ENCODE measurements at places on chromosomes 3 and 15. TPM values are rescaled to one million over a fixed set of nuclear protein-coding genes. Genes with fewer than 3 reads are reported as not detected.

Gene PLIN1
- 0.08 TPM for total RNA-seq

Gene SAMD7
- total RNA-seq, result not detected

Gene SLC28A1
- not detected for total RNA-seq

Gene PRR23B
- not detected for total RNA-seq

Gene CPNE4
- total RNA-seq, result not detected

Gene TP63
- total RNA-seq, result 1.7 TPM

DNA sequence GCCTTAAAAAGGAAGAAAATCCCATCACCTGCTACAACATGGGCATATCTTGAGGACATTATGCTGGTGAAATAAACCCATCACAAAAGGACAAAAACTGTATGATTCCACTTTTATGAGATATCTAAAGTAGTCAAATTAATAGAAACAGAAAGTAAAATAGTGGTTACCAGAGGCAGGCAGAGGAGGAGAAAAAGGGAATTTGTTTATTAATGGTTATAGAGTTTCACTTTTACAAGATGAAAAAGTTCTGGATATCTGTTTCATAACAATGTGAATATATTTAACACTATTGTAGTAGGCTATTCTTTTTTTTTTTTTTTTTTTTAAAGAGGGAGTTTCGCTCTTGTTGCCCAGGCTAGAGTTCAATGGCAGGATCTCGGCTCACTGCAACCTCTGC lies 40.4 kb downstream of the DPH3 start:
- DNase-seq, result no peak
- no peak overlapping the region for H3K27ac ChIP-seq
- peaks cover 2% of the 10 kb centered on the region for H3K27me3 ChIP-seq
- no peaks in the 10 kb centered on the region for H3K36me3 ChIP-seq

DNA sequence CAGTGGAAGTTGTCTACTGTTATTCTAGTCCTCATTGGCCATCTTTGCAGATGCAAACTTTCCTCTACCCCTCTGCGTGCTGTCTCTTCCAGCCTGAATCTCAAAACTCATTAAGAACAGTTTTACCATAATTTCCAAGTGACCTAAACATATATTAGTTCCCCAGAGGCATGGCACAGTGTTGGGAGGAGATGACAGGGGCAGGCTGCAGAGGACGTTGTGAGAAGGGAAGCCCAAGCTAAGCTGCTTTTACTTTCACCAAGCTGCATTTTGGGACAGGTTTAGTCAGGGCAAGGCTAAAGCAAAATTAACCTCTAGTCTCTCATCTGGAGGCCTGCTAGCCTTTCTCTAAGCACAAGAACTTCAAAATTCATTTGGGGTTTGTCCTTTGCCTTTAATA lies 318.6 kb upstream of the SATB1 start:
- H3K27me3 ChIP-seq, result no peaks in the 10 kb centered on the region
- peak; percentile 32 for DNase-seq
- peaks cover 72% of the 10 kb centered on the region for H3K4me1 ChIP-seq
- H3K36me3 ChIP-seq, result peaks cover 14% of the 10 kb centered on the region
- H3K27ac ChIP-seq, result peak overlapping the region; percentile 85
- H3K4me3 ChIP-seq, result peak overlapping the region; percentile 43

- H3K4me1 ChIP-seq, result no peaks in the 10 kb centered on the region
- no peak overlapping the region for H3K27ac ChIP-seq
- DNase-seq, result no peak
- peaks cover 5% of the 10 kb centered on the region for H3K27me3 ChIP-seq
- no peaks in the 10 kb centered on the region for H3K36me3 ChIP-seq
- no peak overlapping the region for H3K4me3 ChIP-seq
Measured at GRCh38 chr3:187880441-187880840, 135.2 kb upstream of the BCL6 start.

GRCh38 chr3:61730056-61730455 lies 168.7 kb downstream of the PTPRG start:
- H3K4me1 ChIP-seq, result no peaks in the 10 kb centered on the region
- no peaks in the 10 kb centered on the region for H3K27me3 ChIP-seq
- no peak overlapping the region for H3K4me3 ChIP-seq

DNA sequence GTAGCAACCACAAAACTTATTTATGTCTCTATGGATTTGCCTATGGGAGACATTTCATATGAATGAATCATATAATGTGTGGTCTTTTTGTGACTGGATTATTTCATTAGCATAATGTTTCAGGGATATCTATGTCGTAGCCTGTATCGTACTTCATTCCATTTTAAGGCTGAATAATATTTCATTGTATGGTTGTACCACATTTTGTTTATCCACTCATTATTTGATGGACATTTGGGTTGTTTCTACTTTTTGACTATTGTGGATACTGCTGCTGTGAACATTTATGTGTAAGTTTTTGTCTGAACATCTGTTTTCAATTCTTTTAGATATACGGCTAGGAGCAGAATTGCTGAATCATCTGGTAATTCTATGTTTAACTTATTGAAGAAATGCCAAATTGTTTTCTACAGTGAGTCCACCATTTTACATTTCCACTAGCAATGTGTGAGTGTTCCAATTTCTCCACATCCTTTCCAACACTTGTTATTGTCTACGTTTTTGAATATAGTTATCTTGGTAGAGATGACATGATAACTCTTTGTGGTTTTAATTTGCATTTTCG lies 134.4 kb upstream of the DAZL start:
- H3K27me3 ChIP-seq, result peaks cover 3% of the 10 kb centered on the region

DNA sequence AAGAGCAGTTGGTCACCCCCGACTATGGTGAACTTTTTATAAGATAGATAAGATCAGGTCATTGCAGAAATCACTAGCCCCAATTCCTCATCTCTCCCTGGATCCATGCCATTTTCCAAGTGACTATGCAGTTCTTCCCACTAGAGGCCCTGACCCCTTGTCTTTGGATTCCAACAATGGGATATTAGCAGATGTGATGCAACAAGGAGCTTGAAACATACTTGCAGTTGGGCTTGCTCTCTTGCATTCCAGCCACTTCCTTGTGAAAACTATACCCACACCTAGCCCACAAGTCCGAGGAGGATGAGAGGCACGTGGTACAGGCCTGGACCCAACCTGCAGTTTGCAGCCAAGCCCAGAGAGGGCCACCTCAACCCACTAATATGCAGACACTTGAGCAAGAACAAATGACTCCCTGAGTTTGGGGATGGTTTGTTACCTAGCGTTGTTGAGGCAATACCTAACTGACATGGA lies 60.6 kb downstream of the SUCLG2 start:
- no peak overlapping the region for H3K4me3 ChIP-seq
- no peak for DNase-seq
- H3K4me1 ChIP-seq, result peaks cover 10% of the 10 kb centered on the region
- no peak overlapping the region for H3K27ac ChIP-seq

DNA sequence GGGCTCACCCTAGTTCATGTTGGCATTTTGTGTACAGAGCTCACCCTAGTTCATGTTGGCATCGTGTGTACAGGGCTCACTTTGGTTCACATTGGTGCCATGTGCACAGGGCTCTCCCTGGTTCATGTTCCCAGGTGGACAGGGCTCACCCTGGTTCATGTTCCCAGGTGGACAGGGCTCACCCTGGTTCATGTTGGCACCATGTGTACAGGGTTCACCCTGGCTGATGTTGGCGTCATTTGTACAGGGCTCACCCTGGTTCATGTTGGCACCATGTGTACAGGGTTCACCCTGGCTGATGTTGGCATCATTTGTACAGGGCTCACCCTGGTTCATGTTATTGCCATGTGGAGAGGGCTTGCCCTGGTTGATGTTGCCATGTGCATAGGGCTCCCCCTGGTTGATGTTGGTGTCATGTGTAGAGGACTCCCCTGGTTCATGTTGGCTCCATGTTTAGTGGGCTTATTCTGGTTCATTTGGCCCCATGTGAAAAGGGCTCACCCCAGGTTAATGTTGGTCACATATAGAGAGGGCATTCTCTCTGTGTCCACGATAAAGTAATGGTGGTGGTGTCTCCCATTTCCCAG lies 31.7 kb upstream of the NR2C2 start:
- no peaks in the 10 kb centered on the region for H3K36me3 ChIP-seq
- peaks cover 9% of the 10 kb centered on the region for H3K27me3 ChIP-seq
- no peak overlapping the region for H3K27ac ChIP-seq

GRCh38 chr3:15339786-15340215 lies 7.4 kb upstream of the SH3BP5 start:
- DNase-seq, result no peak
- peaks cover 8% of the 10 kb centered on the region for H3K27me3 ChIP-seq
- peaks cover 10% of the 10 kb centered on the region for H3K4me1 ChIP-seq
- peaks cover 4% of the 10 kb centered on the region for H3K36me3 ChIP-seq
- no peak overlapping the region for H3K4me3 ChIP-seq
- H3K27ac ChIP-seq, result no peak overlapping the region

DNA sequence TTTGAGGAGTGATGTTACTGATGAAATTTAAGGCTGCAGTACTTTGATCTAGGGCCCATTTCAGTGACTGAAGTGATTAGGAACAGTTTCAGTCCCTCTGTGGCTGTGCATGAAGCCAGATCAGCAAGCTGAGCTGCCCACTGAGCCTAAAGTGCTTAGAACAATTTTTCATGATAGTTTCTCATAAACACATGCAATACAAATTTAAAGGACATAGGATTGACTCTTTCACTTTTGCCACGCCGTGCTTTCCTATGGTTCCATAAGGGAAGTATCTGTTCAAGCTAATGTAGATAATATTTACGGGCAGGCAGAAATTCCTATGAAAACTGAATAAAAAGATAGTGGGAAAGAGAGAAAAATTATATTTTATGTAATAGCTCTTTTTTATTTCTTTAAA lies 10.6 kb downstream of the ANKUB1 start:
- no peak for DNase-seq
- no peak overlapping the region for H3K4me3 ChIP-seq
- H3K27ac ChIP-seq, result no peak overlapping the region
- no peaks in the 10 kb centered on the region for H3K36me3 ChIP-seq

DNA sequence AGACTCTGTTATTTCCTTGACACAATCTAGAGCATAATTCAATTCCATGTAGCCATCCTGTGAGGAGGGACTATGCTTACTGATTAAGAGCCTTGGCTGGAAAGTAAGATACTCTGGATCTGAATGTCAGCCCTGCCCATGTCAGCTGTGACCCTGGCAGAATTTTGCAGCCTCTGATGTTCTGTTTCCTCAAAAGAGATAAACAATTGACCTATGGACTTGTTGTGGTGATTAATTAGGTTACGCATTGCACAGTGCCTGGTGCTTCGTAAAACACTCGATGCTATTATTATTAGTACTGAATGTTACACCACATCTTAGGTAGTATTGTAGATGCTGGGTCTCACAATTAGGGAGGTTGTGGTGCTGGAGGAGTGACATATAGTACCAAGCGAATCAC lies 161.3 kb upstream of the MEIS2 start:
- H3K27ac ChIP-seq, result no peak overlapping the region
- H3K27me3 ChIP-seq, result no peaks in the 10 kb centered on the region
- no peaks in the 10 kb centered on the region for H3K4me1 ChIP-seq
- no peaks in the 10 kb centered on the region for H3K36me3 ChIP-seq
